ENCODE measurements at places on chromosomes 7 and 10. TPM values are rescaled to one million over a fixed set of nuclear protein-coding genes. Genes with fewer than 3 reads are reported as not detected.

DNA sequence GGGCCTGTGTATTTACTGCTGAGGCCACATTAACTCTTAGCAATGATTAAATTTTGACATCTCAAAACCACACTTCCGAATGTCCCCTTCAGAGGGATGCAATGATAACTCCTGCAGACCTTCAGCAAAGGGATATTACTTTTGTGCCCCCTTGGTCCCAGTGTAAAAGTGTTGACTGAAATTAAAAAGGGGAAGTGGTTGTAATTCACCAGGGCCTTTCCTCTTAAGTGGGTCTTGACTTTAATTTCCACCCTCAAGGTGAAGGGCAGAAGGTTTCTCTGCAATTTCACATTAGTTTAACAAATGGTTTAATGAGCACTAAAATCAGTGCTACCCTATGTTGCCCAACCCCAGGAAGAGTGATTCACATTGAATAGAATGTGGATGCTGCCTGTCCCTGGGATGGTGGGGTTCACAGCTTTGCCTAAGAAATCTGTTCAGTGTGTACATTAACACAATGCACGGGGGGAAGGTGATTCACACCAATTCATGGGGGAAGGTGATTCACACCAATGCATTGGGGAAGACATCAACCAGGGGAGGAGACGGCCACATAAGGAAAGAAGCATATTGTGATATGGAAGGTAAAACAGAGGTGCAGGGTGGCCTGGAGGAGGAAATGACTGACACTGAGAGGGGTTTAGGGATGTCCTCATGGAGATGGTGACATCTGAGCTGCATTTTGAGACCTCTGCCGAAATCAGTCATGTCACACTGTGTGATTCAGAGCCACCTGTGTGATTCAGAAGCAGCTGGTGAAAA lies 19.4 kb upstream of the TNS3 start:
- peak; percentile 84 for DNase-seq

DNA sequence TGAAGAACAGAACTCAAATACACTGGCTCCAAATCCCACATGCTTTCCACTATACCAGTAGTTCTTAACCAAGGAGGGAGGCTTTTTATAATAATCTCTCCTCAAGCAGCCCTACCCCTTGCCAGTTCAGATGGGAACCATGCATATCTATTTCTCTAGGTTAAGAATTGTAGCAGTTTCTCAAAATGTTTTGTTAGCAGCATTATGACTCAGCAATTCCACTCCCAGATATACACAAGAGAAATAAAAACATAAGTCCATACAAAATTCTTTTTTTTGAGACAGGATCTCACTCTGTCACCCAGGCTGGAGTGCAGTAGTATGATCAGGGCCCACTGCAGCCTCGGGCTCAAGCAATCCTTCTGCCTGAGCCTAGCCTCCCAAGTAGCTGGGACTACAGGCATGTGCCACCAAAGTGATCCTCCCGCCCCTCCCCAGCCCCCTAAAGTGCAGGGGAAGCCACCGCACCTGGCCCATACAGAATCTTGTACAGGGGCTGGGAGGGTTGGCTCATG lies 18.1 kb downstream of the YWHAG start:
- DNase-seq: peak; percentile 89

DNA sequence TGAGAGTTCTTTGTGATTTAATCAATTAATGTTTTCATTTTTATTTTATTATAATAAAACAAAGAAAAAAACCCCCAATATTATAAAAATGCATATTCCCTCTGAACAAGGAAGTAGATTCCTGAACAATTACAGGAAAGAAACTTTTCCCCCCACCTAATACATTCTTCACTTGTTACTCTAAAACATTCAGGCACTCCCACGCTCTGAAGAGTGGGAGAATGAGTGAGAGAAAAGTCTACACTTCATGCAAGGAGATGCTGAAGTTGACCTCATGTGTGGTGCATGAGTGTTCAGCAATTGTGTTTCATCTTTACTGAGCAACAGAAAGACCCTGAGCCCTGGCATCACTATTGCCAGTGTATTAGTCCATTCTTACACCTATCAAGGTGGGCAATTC lies 244.2 kb upstream of the IGFBP3 start:
- DNase-seq: peak; percentile 32

FOXI2 gene
- total RNA-seq: not detected
